CD4-positive, alpha-beta T cell (primary cell): ENCODE measurements at places on chromosomes 12 and 14. TPM values are rescaled to one million over a fixed set of nuclear protein-coding genes. Genes with fewer than 3 reads are reported as not detected.

Gene CELA1
- 0.85 TPM for total RNA-seq

Gene CDKL1
- total RNA-seq: 2.8 TPM

Gene FERMT2
- total RNA-seq: 0.44 TPM

Gene NKX2-1
- total RNA-seq: not detected

Gene L3HYPDH
- 11.1 TPM for total RNA-seq

Gene VWF
- total RNA-seq: not detected

Gene GPR137C
- 0.08 TPM for total RNA-seq

Gene TAS2R10
- total RNA-seq: not detected

Gene HOXC6
- total RNA-seq: not detected

Gene CAPZA3
- total RNA-seq: not detected

- no peak for DNase-seq
- no peaks in the 10 kb centered on the region for H3K36me3 ChIP-seq
- H3K4me1 ChIP-seq: no peaks in the 10 kb centered on the region
- H3K4me3 ChIP-seq: no peak overlapping the region
These were observed 88.5 kb downstream of the E2F7 start for GRCh38 chr12:76976777-76977382.

DNA sequence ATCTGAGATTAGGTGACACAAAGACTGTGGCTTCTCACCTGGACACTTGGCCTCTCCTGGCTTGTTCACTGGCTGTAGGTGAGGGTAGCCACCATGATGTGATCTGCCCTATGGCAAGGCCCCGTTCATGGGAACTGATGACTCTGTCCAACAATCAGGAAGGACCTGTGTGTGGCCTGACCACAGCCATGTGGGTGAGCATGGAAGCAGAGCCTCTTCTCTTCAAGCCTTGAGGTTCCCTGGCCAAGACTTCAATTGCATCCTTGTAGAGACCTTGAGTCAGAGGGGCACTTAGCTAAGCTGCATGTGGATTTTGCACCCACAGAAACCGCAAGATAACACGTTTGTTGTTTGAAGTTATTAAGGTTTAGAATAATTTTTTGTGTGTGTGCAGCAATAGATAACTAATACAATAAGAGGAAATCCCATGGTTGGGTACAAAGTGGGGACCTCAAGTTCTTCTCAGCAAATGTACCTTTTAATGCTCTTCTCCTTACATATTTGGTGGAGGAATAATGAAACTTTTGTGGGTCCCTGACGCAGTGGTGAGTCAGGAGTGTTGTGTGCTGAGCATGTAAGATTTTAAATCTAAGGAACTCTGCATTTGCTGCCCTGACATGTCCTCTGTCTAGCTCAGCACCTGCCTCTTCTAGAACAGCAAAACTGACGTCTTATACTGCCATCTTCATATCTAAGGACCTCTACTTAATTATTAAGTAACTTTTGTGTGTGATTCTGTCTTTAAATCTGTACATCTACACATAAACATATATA is 27.5 kb upstream of the PLEKHG7 start:
- no peaks in the 10 kb centered on the region for H3K4me1 ChIP-seq
- no peak overlapping the region for H3K4me3 ChIP-seq

DNA sequence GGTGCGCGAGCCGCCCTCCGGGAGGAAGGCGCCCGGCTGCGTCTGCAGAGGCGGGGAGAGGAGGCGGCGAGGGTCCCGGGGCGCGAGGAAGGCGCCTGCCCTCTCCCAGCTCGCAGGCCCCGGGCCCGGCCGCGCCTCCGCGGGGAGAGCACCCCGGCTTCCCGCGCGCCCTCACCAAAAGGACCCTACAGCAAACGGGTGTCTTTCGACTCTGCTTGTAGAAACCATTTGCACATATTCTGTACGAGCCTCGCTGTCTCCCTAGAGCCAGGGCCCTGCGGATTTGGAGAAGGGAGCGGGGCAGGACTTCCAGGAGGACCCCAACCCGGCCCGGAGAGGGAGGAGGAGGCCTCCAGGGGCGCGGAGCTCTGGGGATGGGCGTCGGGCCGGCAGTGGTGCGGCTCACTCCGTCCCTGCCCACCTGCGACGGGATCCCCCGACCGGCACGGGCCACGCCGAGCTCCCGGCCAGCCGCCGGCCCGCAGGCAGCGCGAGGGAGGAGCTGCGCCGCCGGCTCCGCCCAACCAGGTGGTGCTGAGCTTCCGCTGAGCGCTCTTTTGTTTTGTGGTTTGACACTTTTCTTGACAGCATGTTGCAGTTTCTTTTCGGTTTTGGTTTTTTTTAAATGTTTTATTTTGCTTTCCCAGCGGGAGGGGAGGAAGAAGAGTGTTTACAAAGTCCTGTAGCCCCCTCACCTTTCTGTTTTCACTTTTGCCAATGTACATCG is 103.3 kb upstream of the FKBP4 start:
- no peaks in the 10 kb centered on the region for H3K27me3 ChIP-seq
- no peaks in the 10 kb centered on the region for H3K36me3 ChIP-seq
- DNase-seq: no peak
- H3K4me1 ChIP-seq: peaks cover 31% of the 10 kb centered on the region

- no peak overlapping the region for H3K27ac ChIP-seq
- H3K4me3 ChIP-seq: no peak overlapping the region
- no peaks in the 10 kb centered on the region for H3K36me3 ChIP-seq
- DNase-seq: no peak
These were observed 242.3 kb downstream of the NRXN3 start for GRCh38 chr14:78412475-78412874.

DNA sequence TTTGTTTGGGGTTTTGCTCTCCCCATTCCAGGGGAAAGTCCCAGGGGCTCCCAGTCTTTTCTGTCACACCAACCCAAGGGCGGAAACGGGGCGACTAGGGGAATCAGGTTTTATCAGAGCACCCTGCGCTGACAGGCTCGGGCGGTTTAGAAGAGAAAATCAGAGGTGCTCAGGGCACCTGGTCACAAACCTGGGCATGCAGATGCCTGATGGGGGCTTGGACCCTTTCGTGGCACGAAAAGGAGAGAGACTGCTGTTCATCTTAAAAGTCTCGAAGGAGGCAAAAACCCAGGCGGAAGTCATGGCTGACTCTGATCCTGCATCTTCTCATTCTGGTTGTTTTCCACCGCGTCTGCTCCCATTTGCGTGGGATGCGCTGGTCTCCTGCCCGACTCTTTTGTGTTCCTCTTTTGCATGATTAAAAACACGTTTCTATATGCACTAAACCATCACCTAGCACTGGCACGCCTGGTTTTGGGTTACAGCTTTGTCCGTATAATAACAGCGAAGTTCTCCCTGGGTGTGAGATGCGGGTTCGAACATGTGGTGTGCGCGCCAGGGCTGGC is 13.2 kb downstream of the OTX2 start:
- no peak for DNase-seq
- H3K4me3 ChIP-seq: no peak overlapping the region
- peaks cover 12% of the 10 kb centered on the region for H3K4me1 ChIP-seq
- peaks cover 64% of the 10 kb centered on the region for H3K27me3 ChIP-seq
- H3K36me3 ChIP-seq: no peaks in the 10 kb centered on the region
- H3K27ac ChIP-seq: no peak overlapping the region

DNA sequence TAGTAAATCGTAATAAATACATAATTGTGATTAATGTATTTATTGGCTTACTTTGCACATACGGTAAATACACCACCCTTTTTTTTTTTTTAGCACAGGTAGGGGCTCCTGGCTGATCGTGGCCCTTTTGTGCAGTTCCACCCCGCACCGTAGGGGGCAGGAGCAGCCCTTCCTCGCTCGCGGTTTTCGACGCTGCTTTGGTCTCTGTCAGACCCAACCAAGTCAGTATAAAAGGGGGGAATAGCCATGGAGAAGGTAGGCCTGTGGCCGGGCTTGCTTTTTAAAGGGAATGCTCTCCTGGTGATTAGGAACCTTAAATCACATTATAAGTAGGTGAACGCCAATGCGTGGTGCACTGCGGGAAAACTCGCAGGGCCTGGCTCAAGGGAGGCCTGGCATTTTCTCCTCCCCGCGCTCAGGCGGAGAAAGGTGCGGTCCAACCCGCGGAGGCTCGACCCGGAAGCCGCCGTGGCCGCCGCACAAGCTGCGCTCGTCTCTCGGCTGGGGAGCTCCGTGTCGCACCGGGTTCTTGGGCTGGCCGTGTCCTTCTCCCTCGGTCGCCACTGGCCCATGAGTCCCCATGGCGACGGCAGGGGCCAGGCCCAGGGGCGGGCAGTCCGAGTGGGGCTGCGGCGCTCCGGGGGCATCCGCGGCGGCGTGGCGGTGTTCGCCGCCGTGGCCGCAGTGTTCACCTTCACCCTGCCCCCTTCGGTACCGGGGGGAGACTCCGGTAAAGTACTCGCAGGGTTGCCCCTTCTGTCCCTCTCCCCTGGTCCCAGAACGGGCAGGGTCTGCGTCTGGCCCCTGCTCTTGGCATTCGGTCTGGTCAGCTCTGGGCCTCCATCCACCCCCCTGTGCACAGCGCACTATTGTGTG is at the start of gene TMEM260:
TMEM260 (plus strand) TSS at position 454 of the 876 bp plus-strand sequence; CDS start at position 571, 117 bp downstream.
- peak within 1 kb of the TSS; percentile 71 for H3K27ac ChIP-seq
- no peaks in the 10 kb centered on the region for H3K36me3 ChIP-seq
- no peaks in the 10 kb centered on the region for H3K27me3 ChIP-seq
- H3K4me3 ChIP-seq: peak within 1 kb of the TSS; percentile 72
- peaks cover 12% of the 10 kb centered on the region for H3K4me1 ChIP-seq

DNA sequence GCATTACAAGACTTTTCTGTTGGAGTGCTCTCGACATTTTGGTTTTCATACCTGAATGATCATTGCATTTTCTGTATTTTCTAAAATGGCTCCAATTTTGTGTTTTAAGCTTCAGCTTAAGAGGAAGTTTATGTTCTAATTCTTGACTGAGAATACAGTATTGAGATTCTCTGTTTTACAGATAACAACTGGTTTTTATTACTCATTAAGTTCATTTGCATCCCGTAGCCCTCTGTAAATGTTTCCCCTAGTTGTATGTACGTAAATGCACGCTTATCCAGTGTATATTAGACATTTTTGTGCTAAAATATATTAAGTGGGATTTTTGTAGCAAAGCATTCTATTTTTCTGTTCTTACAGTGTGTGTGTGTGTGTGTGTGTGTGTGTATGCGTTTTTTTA is 33.1 kb downstream of the CPSF6 start:
- no peaks in the 10 kb centered on the region for H3K27me3 ChIP-seq
- H3K36me3 ChIP-seq: peaks cover 20% of the 10 kb centered on the region
- no peak for DNase-seq
- no peak overlapping the region for H3K4me3 ChIP-seq
- peaks cover 13% of the 10 kb centered on the region for H3K4me1 ChIP-seq
- no peak overlapping the region for H3K27ac ChIP-seq

GRCh38 chr14:69530095-69530494 is 44.6 kb downstream of the CCDC177 start:
- no peak for DNase-seq
- H3K4me1 ChIP-seq: no peaks in the 10 kb centered on the region
- no peak overlapping the region for H3K4me3 ChIP-seq
- H3K27ac ChIP-seq: no peak overlapping the region

- H3K27me3 ChIP-seq: no peaks in the 10 kb centered on the region
- H3K36me3 ChIP-seq: no peaks in the 10 kb centered on the region
- no peak overlapping the region for H3K4me3 ChIP-seq
- H3K4me1 ChIP-seq: peaks cover 21% of the 10 kb centered on the region
These were observed 36.2 kb upstream of the GNG2 start for GRCh38 chr14:51824191-51824590.

DNA sequence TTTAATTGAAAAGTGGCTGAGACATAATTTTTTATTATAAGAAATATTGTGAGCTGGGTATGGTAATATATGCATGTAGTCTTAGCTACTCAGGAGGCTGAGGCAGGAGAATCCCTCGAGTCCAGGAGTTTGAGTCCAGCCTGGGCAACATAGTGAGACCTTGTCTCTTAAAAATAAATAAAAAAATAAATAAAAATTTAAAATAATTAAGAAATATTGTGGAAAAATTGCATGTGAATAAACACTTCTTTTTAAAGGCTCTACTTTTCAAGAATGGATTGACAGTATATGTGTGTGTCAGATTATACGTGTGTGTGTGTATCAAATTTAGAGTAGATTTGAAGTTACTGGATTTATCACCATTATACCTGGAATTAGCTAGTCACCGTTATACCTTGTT is 43.2 kb downstream of the ERC1 start:
- DNase-seq: no peak
- no peaks in the 10 kb centered on the region for H3K4me1 ChIP-seq
- no peak overlapping the region for H3K4me3 ChIP-seq
- no peaks in the 10 kb centered on the region for H3K36me3 ChIP-seq

DNA sequence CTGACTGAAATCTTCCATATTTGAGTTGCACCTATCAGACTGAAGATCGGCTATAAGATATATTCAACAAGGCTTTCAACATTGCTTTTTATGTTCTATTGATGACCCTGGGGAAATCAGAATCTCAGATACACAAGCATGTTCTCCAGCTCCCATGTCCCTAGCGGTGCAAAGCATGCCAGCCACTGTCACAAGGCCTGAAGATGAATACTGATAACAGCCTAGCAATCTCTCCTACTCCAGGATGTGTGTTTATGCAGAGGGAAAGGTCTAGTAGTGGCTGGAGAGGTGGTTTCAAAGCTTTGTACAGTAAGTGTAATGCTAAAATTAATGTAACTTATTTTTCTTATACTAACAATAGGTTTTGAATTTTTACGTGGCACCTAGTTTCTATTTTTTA is 64.6 kb downstream of the SOX5 start:
- no peaks in the 10 kb centered on the region for H3K36me3 ChIP-seq
- H3K4me1 ChIP-seq: no peaks in the 10 kb centered on the region
- DNase-seq: no peak
- H3K27ac ChIP-seq: no peak overlapping the region
- H3K4me3 ChIP-seq: no peak overlapping the region
- no peaks in the 10 kb centered on the region for H3K27me3 ChIP-seq

- no peak for DNase-seq
- no peak overlapping the region for H3K27ac ChIP-seq
- peaks cover 52% of the 10 kb centered on the region for H3K27me3 ChIP-seq
- no peaks in the 10 kb centered on the region for H3K36me3 ChIP-seq
- peaks cover 15% of the 10 kb centered on the region for H3K4me1 ChIP-seq
These were observed 54.0 kb downstream of the TSPAN9 start for GRCh38 chr12:3131129-3131528.
